Stimulated activated CD4-positive, alpha-beta T cell treated with anti-CD3 and anti-CD28 coated beads, TNF-alpha, amount 100 ng/mL, for 1 hour (primary cell): ENCODE measurements at places on chromosomes 12 and 14.
A peak's percentile ranks its signal among the peaks of the same experiment; 100 is the strongest.

DNA sequence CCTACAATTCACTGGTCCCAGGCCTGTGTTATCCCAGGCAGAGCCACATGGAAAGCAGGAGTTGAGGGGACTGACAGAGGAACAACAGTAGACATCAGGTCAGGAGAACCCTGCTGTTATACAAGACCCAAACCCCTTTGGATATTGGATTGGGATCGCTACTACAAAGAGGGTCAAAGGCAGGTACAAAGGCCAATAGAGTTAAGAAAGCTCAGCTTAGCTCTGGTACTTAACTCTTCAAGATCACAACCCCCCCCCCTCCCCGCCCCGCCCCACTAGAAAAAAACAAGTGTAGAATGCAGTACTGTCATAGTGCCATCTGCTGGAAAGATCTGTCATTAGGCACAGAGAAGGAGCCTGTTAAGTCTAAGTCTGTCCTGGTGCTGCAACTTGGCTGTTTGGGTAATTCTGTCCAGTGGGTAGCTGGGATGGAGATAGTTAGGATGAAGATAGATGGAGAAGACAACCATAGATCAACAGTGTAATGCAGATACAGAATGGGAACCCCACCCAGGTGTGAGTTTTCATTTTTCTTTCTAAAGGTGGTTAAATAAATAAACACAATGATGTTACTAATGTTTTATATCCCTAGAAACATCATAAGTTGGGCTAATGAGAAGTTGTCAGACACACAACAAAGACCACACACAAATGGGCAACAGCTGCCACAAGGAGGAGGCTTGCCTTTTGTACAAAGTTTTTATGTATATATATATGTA, 17.2 kb downstream of the REM2 start:
- no peak for DNase-seq

- DNase-seq = no peak
These were observed 74.6 kb upstream of the TMTC1 start for GRCh38 chr12:29858270-29858786.

- no peak for DNase-seq
These were observed 93.9 kb downstream of the DUSP6 start for GRCh38 chr12:89258240-89258969.

DNA sequence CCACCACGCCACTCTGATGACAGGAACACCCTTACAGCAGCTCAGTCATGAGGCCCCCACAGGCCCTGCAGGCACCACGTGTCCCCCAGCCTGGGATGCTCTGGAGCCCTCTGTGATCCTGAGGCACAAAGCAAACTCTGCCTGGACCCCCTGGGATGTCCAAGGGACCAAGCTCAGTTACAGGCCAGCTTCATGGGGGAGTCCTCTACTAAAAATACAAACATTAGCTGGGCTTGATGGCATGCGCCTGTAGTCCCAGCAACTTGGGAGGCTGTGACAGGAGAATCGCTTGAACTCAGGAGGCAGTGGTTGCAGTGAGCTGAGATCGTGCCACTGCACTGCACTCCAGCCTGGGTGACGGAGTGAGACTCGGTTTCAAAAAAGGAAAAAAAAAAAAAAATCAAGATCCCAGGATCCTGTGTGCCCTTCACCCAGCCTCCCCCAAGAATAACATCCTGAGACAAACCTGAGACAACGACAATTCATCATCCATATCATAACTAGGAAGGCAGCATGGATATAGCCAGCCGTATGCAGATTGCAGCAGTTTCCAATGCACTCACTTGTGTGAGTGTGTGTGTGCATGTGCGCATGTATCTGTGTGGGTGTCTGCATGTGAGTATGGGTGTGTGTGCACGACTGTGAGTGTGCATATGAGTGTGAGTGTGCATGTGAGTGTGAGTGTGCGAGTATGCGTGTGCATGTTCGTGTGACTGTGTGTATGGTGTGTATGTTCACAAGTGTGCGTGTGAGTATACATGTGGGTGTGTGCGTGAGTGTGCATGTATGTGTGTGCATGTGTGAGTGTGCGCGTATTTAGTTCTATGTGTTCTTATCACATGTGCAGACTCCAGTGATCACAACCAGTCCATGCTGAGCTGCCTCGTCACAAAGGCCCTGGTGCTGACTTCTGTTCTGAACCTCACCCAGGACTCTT, 52.1 kb downstream of the NCOR2 start:
- DNase-seq = no peak

- no peak for DNase-seq
These were observed 110.9 kb upstream of the CCDC196 start for GRCh38 chr14:66375046-66375964.

- DNase-seq = no peak
These were observed 83.8 kb downstream of the PEBP1 start for GRCh38 chr12:118219772-118220171.

- no peak for DNase-seq
These were observed 54.9 kb downstream of the PLEKHG7 start for GRCh38 chr12:92757597-92758121.

GRCh38 chr12:132138941-132139871, 4.9 kb downstream of the DDX51 start:
- DNase-seq = no peak

- no peak for DNase-seq
These were observed 133.6 kb downstream of the TTLL5 start for GRCh38 chr14:75794615-75795038.

GRCh38 chr14:36649872-36650650, 11.6 kb upstream of the PAX9 start:
- no peak for DNase-seq

GRCh38 chr14:92437729-92438285, 75.8 kb upstream of the RIN3 start:
- no peak for DNase-seq

- no peak for DNase-seq
These were observed 272.4 kb downstream of the DPF3 start for GRCh38 chr14:72621387-72622065.

GRCh38 chr14:101589486-101590015, 28.3 kb downstream of the DIO3 start:
- DNase-seq = no peak

- peak; percentile 16 for DNase-seq
These were observed 794 bp downstream of the RCOR1 start for GRCh38 chr14:102593061-102593824.

GRCh38 chr14:88130057-88130432, 125.1 kb downstream of the GPR65 start:
- no peak for DNase-seq

GRCh38 chr12:321606-322326, 59.1 kb upstream of the SLC6A13 start:
- no peak for DNase-seq
